SK-N-SH treated with all-trans-retinoic acid at 6 μM for 48 hours (cell line): ENCODE measurements at places on chromosomes 11 and 22.

DNA sequence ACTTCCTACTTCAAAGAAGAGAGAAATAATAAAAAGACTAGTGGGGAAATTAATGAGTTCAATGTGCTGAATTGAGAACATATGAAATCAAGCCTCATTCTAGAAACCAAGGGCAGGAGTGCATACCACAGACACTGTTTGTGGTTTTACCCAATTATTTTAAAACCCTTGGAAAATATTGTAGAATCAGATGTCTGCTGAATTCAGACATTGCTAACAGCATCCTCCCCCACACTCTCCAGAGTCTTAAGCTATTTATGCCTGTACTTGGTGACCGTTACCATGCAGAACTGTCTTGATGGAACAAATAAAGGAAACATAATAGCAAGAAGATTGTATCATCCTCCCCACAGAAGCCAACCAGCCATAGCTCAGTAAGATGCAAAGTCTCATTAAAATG, 850.1 kb downstream of the NTM start:
- ATAC-seq: peak; percentile 21; the same call in 2 of the 3 replicates

GRCh38 chr11:59560702-59561473, 49.5 kb downstream of the OR4D9 start:
- peak; percentile 38 for ATAC-seq

DNA sequence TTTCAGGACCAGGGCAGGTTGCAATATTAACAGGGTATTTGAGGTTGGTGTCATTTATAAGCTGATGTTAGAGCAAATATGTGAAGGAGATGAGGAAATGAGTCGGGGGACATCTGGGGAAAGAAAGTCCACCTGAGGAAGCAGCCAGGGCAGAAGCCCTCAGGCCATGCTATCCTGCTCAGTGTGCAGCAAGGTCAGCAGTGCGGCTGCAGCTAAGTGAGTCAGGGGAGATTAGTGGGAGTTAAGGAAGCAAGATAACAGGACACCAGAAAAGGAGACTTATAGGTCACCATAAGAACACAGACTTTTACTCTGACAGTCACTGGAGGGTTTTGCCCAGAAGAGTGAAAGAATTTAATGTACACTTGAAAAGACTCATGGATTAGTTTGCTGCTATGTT, 468.9 kb downstream of the NTM start:
- ATAC-seq: no peak

GRCh38 chr11:19872512-19873145, 160.0 kb downstream of the NAV2 start:
- no peak for ATAC-seq

DNA sequence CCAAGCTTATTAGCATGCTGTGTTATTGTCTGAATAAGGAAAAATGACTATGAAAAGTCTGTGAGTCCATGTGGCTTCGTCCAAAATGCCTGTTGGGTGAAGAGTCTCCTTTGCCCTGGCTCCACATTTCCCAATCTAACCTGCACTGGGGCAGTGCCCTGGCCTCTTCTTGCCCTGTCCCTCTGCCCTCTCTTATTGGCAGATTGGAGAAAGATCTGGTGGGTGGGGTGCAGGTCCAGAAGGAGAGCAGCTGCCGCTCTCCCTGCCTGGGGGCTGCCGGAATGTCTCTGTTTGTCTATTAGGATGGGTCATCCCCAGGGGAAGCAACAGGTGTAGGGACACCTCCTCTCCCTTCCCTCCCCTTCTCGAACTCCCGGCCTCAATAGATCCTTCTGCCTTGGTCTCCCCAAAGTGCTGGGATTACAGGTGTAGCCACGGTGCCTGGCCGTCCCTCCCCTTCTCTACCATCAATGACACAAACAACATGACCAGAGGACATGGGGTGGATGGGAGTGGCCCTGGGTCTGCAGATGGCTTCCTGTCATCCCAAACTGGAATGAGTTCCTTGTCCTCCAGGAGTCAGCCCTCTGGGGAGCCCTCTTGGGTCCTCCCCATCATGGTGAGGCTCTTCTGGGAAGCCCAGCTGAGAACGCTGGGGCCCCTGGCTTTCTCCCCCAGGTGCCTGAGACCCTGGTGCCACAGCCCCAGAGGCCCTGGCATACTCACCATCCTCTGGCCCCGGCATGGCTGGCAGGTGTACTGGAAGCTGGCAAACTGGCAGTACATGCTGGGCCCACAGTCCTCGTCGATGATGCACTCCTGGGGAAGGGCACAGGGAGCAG, 40.5 kb downstream of the DKK3 start:
- ATAC-seq: no peak

DNA sequence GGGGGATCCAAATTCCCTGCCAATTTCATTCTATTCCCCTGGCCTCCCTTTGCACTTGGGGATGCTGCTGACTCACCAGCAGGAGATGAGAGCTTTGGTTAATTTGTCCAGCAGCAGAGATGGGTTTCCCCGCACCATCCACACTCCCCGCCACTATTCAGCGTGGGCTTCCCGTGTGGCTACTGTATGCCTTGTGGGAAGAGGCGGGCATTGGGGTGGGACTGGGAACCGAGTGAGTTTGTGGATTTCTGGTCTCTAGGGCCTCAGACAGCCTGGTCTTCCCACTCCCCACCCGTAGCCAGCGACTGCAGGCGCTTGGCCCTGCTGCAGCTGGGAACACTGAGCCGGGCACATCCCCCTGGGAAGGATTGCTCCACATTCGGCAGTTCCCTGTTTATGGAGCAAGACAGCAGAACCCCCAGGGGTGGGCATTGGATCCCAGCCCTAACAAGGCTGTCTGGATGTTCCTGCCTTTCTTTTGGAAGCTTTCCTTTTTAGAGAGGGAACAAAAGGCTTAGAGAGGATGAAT, 23.4 kb downstream of the KIAA1671 start:
- peak; percentile 85 for ATAC-seq

GRCh38 chr11:34585735-34586487, 35.0 kb upstream of the EHF start:
- ATAC-seq: peak; percentile 79

DNA sequence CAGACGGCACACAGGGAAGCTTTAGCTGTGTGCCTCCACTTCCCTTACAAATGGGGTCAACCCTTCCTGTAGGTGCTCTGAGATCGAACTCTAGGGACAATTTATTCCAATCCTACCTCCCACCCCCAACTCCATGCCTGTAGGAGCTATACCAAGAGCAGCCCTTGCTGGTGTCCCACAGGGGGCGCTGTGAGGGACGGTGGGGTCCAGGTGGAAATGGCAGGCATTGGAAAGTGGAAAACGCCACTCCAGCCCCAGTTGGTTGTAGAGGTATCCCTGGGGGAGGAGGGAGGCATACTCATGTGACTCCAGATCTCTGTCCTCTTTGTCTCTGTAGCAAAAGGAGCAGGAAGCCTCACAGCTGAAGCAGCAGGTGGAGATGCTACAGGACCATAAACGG, 161.3 kb downstream of the MYO18B start:
- no peak for ATAC-seq

GRCh38 chr11:111696556-111696955, 69.6 kb downstream of the PPP2R1B start:
- ATAC-seq: no peak

- ATAC-seq: no peak
Measured at GRCh38 chr11:12215181-12215593, 104.8 kb downstream of the MICAL2 start.

DNA sequence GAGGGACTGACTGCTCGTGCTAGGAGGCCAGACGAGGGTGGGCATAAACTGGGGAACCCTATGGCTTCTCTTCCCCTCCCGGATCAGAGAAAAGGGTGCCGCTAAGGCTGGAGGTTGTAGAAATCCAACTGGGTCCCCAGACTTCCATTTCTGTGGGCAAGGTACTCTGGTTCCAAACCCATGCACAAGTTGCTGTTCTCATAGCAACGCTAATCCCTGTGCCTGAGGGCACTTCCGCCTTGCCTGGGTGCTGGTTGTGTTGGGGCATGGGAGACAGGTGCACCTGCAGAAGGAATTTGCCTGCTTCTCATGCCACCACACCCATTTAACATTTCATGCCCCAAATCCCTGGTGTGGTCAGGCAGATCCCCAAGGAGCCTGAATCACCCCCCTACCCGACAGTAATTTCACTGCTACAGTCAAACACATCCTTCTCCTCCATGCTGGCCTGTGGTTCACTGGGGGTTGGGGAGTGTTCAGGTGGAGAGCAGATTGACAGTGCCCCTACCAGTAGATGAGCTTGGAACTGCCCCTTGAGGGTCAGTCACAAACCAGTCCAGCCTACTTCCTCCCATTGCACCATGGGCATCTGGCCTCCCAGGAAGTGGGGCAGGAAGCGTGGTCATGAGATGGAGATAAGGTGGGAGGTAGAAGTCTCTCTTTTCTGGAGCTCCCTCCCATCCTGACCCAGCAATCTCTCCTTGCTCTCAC, 1.2 kb downstream of the C2CD2L start:
- ATAC-seq: no peak

GRCh38 chr11:133545199-133545803, 13.0 kb upstream of the OPCML start:
- ATAC-seq: no peak

- no peak for ATAC-seq
Measured at GRCh38 chr11:35121326-35121865, 17.6 kb upstream of the CD44 start.

DNA sequence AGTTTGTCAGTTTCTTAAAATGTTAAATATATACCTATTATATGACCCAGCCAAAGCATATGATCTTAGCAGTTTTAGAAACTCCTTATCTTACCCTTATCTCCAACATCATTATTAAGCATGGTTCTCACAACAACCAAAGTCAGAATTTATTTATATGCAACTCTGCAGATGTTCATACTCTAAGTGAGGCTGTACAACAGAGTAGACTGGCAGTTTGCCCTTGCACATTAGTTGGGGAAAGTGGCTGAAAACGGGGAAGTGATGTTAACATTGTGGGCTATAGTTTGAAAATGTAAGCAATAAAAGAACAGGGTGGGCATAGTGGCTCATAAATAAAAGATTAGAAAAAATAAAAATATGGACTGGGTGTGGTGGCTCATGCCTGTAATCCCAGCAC, 49.7 kb downstream of the ATG16L2 start:
- ATAC-seq: peak; percentile 18; the same call in 2 of the 3 replicates

- peak; percentile 49 for ATAC-seq
Measured at GRCh38 chr11:92670308-92670890, 299.1 kb upstream of the MTNR1B start.

DNA sequence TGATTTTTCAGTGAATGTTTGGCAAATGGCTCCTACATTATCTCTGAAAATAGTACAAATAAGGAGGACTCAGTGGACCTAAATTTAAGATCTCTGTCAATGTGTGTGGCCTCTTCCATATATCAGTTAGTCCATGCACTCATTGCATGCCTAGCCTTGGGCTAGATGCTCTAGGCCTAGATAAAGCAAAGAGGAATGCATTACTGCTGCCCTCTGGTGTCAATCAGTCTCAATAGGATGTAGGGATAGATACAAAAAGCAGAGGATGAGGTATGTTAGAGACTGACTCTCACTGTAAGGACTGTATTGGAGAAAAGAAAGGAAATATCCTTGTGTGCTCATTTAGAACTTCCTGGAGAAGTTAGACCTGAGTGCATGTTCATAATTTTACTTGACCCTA, 42.0 kb downstream of the MS4A2 start:
- peak; percentile 81 for ATAC-seq

- 0 out of 3 replicates have a peak, but pooled peaks have one; percentile 10 for ATAC-seq
Measured at GRCh38 chr11:111942829-111943228, 5.7 kb downstream of the DIXDC1 start.

- peak; percentile 39 for ATAC-seq
Measured at GRCh38 chr11:102347462-102348370, 702 bp downstream of the BIRC2 start.

GRCh38 chr11:112186304-112186703, 11.0 kb downstream of the BCO2 start:
- no peak for ATAC-seq

DNA sequence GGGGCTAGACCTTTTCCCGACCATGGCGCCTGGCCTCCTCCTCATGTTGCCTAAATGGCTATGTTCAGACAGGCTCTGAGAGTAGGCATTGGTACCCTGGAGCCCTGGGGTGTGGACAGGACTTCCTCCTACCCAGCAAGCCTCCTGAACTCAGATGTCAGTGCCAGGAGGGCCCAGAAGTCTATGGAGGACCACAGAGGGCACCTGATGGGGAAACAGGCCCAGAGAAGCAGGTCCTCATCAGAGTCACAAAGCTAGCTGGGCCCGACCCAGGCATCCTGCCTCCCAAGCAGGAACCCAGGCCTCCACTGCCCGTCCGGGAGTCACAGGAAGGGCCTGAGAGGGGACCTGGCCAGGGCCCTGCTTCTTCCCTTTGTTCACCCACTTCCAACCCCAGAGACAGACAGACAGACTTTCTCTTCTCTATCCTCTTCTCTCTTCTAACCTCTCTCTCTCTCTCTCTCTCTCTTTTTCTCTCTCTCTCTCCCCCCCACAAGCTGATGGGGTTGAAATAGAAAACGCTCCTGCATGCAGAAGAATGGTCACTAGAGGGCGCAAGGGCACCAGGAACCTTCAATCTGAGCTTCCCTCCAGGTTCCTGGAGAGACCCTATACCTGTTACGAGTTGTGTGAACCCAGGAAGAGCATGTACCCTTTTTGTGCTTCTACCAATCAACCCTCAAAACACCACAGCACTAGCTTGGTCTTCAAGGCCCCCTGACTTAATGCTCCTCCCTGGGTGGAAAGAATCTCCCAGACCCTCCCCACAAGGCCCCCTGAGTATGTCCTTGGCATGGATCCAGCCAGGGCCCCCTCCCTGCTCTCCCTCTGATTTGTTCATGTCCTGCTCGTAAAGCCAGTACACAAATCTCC, 27.1 kb downstream of the ARAP1 start:
- peak; percentile 39 for ATAC-seq

GRCh38 chr22:30079952-30080533, at the start of gene HORMAD2:
Gene HORMAD2 (plus strand): TSS chr22:30080464. CDS start chr22:30093953, 13,489 bp downstream.
- ATAC-seq: no peak

DNA sequence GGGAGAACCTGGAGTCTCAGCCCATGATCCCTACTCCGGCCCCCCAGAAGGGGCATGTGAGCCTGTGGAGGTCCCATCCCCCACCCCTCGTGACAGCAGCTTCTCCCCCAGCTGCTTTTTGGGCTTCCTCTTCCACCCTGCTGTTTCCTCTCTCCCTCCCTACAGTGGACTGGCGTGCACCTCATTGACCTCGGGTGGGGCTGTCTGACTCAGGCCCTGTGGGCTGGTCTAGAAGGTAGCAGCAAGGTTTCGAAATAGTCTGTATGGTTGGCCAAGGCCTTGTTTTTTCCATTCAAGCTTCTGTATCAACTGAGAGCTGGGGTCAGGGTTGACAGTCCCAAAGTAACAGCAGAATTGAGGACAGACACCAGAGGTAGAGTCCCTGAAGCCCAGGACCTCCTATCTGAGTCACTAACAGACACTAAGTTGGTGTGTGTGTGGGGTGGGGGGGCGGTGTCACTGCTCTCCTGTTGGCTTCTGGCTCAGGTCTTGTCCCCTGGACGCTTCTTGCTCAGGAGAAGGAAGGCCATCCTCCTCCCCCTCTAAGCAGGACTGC, 7.7 kb downstream of the SLC37A2 start:
- no peak for ATAC-seq
